ENCODE measurements at places on chromosomes 16 and 17.

- no peak for DNase-seq
Observed at GRCh38 chr16:78639775-78640174, 540.3 kb downstream of the WWOX start.

GRCh38 chr16:22710326-22710725 lies 103.6 kb upstream of the HS3ST2 start:
- DNase-seq = no peak

DNA sequence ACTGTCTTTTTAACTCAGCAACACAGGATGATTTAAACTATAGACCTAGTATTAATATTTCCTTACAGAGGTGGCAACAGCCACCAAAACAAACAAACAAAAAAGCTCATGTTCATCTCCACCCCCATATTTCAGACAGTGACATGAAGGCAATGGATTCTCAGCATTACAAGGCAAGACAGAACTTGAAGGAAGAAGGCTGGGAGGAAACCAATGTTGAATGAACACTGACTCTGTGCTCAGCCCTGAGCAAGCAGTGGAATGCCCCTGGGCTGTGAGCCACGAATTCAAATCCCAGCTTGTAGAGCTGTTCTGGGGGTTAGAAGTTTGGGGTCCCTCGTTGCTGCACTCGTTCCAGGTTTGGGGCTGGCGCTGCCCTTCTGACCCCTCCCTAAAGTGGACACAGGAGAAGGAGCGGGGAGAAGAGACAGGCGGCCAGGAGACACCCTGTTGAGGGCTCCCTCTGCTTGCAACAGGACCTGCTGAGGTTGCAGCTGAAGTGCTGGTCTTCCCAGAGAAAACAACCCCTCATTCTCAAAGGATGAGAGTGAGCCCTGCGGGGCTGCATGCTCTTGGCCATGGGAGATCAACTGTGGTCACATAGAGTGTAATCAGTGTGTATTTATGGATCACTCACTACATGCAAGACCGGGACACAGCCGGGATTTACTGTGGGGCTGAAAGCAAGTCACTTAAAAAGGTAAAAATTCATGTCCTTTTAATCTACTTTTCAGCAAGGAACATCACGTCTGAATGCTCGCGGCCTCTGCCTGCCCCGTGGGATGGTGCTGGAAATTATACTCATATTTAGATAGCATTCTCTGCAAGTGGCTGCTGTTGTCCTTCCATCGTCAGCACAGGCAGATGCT lies 34.3 kb downstream of the MYH3 start:
- no peak for DNase-seq

- no peak for DNase-seq
Observed at GRCh38 chr16:48381201-48381600, 4.0 kb downstream of the SIAH1 start.

Data from activated T-cell treated with anti-CD3 and anti-CD28 coated beads, Interleukin-2, amount 50 U/mL, for 72 hours (primary cell).